ENCODE measurements at places on chromosomes 5 and 9. TPM values are rescaled to one million over a fixed set of nuclear protein-coding genes. Genes with fewer than 3 reads are reported as not detected.

DNA sequence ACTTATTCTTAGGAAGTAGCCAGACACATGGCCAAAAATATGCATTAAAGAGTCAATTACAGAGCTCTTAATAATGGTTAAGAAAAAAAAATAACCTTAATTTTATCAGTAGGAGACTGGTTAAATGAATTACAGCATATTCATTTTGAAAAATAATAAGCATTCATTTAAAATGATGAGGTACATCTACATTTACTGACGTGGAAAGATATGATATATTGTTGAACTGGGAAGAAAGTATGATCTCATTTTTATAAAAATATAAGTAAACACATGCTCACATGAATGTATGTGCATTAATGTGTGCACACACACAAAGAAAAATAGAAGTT, 250.3 kb downstream of the ENC1 start:
- H3K4me3 ChIP-seq: no peak overlapping the region
- H3K27me3 ChIP-seq: no peaks in the 10 kb centered on the region
- no peak overlapping the region for H3K27ac ChIP-seq
- H3K4me1 ChIP-seq: peaks cover 7% of the 10 kb centered on the region
- no peak for DNase-seq

GRCh38 chr5:60335913-60336312, 364.1 kb downstream of the DEPDC1B start:
- no peak overlapping the region for H3K4me3 ChIP-seq
- no peak overlapping the region for H3K27ac ChIP-seq
- H3K27me3 ChIP-seq: no peaks in the 10 kb centered on the region
- peak; percentile 23 for DNase-seq

GRCh38 chr5:69284203-69284602, 48.4 kb downstream of the CCDC125 start:
- H3K4me3 ChIP-seq: no peak overlapping the region
- H3K27me3 ChIP-seq: no peaks in the 10 kb centered on the region
- no peak overlapping the region for H3K27ac ChIP-seq
- no peaks in the 10 kb centered on the region for H3K4me1 ChIP-seq
- H3K36me3 ChIP-seq: peaks cover 15% of the 10 kb centered on the region

DNA sequence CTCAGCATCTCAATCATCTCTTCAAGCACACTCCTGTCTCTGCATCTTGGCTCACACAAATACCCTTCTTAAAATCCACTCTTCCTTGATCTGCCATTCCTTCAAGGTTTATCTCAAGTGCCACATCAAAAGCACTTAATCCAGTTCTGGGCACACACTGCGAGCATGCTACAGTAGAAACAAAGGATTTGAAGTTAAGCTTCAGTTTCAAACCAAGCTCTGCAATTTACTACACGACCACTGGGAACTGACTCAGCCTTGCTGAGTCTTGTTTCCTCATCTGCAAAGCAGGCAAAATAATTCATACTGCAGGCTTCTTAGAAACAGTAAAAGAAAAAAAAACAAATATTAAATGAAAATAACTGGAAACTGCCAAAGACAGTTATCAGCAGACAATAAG, 50.5 kb upstream of the CTNNAL1 start:
- H3K4me1 ChIP-seq: no peaks in the 10 kb centered on the region
- no peak overlapping the region for H3K27ac ChIP-seq
- H3K36me3 ChIP-seq: peaks cover 56% of the 10 kb centered on the region
- H3K4me3 ChIP-seq: no peak overlapping the region
- H3K27me3 ChIP-seq: no peaks in the 10 kb centered on the region

DNA sequence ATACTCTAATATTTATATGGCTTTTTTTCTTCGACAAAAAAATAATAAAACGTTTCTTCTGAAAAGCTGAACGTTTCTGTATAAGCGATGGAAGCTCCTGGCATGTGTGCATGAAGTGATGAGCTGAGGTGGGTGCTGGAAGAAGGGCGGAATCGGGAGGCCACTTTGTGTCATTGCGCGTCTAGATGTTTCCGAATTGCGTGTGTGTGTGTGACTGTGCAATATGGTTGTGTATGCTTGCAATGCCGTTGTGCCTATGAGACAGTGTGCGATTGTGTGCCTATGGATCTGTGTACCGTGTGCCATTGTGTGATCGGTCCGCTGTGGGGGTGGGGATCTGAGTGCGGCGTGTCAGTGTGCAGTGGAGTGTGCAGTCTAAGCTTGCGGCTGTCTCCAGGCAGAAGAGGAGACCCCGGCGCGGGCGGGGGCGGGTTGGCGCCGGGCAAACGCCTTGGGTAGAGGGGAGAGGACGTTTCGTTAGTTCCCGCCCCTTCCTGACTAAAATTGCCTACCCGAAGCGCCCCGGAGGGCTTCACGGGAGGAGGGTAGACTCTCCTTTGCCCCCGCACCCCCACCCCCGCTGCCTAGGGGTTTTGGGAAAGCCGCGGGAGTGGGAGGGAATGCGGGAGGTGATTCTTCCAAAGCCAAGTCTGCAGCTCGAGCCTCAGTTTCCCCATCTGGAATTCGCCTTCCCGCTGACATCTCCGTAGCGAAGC, 24.2 kb downstream of the PCDHGC5 start:
- peaks cover 84% of the 10 kb centered on the region for H3K4me1 ChIP-seq
- H3K27ac ChIP-seq: peak overlapping the region; percentile 97
- peaks cover 45% of the 10 kb centered on the region for H3K36me3 ChIP-seq

DNA sequence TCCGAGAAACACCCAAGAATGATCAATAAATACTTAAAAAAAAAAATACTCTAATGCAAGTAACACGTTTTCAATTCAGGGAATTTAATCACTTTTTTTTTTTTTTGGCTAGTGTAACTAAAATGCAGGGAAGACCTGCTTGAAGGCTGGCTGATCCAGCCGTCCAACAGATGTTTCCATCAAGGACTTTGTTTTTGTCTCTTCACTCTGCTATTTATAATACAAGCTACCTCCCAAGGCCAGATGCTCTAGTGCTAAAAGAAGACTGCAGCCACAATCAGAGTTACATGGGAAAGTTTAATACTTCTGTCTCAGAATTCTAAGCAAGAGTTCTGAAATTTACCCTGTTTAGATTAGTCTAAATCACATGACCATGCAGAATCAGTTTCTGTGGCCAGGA, 14.5 kb downstream of the TBCA start:
- DNase-seq: peak; percentile 14
- no peaks in the 10 kb centered on the region for H3K27me3 ChIP-seq
- H3K4me3 ChIP-seq: no peak overlapping the region
- H3K4me1 ChIP-seq: no peaks in the 10 kb centered on the region

Gene CCL27
- polyA plus RNA-seq: 0.60 TPM

GRCh38 chr5:103648086-103648485, 85.5 kb upstream of the NUDT12 start:
- no peak for DNase-seq
- H3K27me3 ChIP-seq: no peaks in the 10 kb centered on the region
- H3K4me1 ChIP-seq: no peaks in the 10 kb centered on the region
- no peak overlapping the region for H3K4me3 ChIP-seq
- no peaks in the 10 kb centered on the region for H3K36me3 ChIP-seq

DNA sequence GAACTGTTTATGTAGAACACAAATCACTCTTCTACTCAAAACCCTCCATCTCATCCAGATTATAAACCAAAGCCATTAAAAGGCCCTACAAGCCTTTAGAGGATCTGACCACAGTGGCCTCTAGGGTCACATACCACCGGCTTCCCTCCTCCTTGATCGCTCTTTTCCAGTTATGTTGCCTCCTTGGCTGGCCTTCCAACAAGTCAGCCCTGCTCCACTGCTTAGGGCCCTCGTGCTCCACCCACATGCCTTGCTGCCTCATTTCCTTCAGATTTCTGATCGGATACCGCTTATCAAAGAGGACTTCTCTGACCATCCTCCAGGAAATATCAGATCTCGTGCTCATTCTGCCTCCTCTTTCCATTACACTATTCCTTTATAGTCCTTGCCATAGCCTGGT, 139.4 kb upstream of the RAI14 start:
- H3K27me3 ChIP-seq: peaks cover 2% of the 10 kb centered on the region
- no peak overlapping the region for H3K4me3 ChIP-seq
- H3K27ac ChIP-seq: no peak overlapping the region

GRCh38 chr9:109238125-109238524, 71.1 kb upstream of the FRRS1L start:
- no peaks in the 10 kb centered on the region for H3K27me3 ChIP-seq
- H3K27ac ChIP-seq: no peak overlapping the region
- no peak overlapping the region for H3K4me3 ChIP-seq
- peaks cover 2% of the 10 kb centered on the region for H3K36me3 ChIP-seq

DNA sequence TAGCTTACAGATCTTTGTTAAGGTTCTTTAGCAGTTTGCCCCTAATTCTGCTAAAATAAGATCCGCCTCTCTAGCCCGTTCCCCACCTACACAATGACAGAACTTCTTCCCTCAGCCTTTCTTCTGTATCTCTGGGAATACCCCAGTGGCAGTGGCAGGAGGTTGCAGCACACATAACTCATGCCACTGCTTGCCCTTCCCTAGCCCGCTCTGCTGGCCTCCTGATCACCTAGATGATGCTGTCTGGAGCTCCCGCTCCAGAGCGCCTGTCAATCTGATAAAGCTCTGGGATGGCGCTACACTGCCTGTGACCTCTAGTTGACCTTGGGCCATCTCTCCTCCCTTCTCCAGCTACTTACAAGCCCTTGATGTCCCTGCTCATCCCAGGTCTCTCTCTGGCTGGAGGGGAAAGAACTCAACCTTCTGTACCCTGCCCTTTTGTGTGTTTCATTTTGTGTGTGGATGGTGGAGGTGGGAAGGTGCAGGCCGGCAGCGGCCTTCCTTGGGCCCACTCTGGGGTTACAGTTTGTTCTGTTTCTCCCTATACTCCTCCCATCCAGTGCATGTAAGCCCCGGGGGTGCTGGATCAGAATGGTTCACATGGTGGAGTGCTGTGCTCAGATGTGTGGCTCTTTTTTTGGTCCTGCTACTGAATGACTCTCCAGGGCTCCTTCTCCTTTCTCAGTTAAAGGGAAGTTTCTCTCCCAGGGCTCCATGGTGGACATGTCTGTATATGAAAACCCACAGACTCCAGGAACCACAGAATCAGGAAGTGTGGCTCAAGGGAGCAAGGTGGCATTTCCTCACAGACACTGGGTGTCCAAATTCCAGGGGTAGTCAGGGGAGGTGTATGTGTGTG, 29.1 kb downstream of the MTX3 start:
- H3K4me3 ChIP-seq: no peak overlapping the region
- peaks cover 2% of the 10 kb centered on the region for H3K27me3 ChIP-seq
- no peak overlapping the region for H3K27ac ChIP-seq
- DNase-seq: no peak
- H3K36me3 ChIP-seq: no peaks in the 10 kb centered on the region

DNA sequence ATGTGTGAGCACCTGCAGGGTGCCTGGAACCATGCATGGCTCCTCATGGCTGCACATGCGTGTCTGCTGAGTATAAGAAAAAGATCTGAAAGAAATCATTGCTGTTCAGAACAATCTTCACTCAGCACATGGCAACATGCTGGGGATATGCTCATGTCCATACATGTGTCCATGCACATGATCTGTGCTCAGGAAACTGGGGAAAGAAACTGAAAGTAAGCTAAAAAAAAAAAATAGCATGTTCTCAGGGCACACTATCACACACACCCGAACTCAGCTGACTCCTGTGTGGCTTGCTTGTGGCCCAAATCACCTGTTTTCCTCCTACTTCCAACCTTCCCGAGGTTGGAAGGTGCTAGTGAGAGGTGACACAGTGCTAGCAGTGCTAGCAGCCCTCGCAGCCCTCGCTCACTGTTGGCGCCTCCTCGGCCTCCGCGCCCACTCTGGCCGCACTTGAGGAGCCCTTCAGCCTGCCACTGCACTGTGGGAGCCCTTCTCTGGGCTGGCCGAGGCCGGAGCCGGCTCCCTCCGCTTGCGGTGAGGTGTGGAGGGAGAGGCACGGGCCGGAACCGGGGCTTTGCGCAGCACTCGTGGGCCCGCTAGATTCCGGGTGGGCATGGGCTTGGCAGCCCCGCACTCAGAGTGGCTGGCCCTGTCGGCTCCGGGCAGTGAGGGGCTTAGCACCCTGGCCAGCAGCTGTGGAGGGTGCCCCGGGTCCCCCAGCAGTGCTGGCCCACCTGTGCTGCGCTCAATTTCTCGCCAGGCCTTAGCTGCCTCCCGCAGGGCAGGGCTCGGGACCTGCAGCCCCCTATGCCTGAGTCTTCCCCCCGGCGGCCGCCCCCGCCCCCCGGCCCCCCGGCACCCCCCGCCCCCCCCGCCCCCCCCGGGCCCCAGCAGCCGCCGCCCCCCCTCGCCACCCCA, 76.0 kb downstream of the GADD45G start:
- H3K27me3 ChIP-seq: peaks cover 18% of the 10 kb centered on the region
- no peak overlapping the region for H3K27ac ChIP-seq
- H3K4me1 ChIP-seq: peaks cover 53% of the 10 kb centered on the region
- DNase-seq: no peak

- peak; percentile 68 for DNase-seq
- no peak overlapping the region for H3K4me3 ChIP-seq
- peaks cover 17% of the 10 kb centered on the region for H3K4me1 ChIP-seq
- no peaks in the 10 kb centered on the region for H3K36me3 ChIP-seq
- no peaks in the 10 kb centered on the region for H3K27me3 ChIP-seq
These were observed 143.1 kb downstream of the ELAVL2 start for GRCh38 chr9:23682891-23683431.

Gene PCDHGB3
- polyA plus RNA-seq: 1.6 TPM

DNA sequence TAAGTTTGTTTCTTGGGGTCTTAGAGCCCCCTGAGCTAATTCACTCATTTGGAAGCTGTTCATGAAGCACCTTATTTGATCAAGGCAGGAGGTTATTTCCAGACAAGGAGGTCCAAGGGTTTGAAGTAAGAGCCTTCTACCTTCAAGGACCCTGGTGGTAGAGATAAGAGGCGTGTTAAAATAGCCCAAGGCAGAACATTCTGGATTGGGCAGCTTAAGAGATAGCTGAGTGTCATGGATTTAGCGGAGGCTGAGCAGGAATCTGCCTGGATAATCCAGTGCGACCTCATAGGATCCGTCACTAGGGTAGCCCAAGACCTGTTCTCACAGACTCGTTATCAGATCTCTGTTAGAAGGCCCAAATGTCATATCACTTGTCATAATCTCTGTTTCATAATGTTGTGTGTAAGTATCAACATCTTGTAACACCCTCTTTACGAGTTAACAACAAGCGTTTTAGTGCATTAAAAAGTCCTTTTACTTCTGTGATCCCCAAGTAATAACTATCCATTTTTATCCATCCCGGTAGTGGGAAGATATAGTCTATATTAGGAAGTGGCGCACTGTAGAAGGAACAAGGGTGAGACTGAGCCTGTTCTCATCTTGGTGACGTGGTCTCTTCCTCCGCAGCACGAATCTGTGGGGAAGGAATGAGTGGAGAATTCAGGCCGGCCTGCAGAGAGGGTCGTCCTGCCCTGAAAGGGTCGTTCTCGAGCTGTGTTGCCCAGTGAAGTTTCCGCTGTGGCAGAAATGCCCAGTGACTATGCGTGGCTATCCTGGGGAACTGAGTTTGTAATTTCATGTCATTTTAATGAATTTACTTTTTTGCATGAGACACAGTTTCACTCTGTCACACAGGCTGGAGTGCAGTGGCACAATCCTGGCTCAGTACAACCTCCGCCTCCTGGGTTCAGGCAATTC, 28.8 kb downstream of the SLC25A25 start:
- peak overlapping the region; percentile 99 for H3K27ac ChIP-seq
- peaks cover 25% of the 10 kb centered on the region for H3K36me3 ChIP-seq
- H3K4me1 ChIP-seq: peaks cover 82% of the 10 kb centered on the region
- no peak for DNase-seq

Measured in muscle of leg (tissue), 16 donors.